ENCODE measurements at places on chromosomes 5 and 9.

GRCh38 chr5:72458407-72458806 lies 48.8 kb downstream of the ZNF366 start:
- DNase-seq, result no peak

GRCh38 chr5:120769312-120769872 lies 305.3 kb downstream of the PRR16 start:
- no peak for DNase-seq

DNA sequence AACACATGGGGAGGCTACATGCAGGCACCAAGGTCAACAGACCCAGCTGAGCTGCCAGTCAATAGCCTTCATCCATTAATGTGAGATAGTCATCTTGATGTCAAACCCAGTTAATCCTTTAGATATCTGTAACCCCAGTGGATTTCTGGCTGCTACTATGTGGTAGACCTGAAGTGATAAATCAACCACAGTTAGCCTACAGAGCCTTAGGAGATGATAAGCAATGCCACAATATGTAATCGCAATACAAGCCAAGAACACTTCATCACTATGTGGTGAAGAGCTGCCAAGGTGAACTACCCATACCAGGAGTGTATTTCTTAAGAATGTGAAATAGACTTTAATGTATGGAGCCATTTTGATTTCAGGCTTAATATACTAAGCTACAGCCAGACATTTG lies 1175.5 kb downstream of the DTWD2 start:
- DNase-seq, result no peak

GRCh38 chr9:134064711-134065110 lies 3.1 kb downstream of the BRD3 start:
- DNase-seq, result no peak

- DNase-seq, result no peak
Measured at GRCh38 chr9:27165670-27166069, 56.6 kb downstream of the TEK start.

DNA sequence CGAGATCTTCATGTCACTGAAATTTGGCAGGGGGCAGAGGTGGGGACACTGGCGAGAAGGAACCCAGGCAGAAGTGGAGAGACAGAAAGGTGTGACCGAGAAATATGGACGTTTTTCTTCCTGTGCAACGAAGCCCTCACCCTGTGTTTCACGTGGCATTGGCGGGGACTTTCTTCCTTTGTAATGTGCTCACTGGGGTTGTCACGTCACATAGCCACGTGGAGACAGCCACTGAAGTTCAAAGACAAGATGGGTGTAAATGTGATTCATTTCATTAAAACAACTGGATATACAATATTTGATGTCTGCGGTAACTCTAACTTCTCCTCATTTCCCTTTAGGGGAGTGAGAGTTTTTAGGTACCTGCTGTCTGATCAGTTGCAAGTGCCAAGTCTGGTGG lies 225.7 kb downstream of the FSTL4 start:
- peak; percentile 11 for DNase-seq

DNA sequence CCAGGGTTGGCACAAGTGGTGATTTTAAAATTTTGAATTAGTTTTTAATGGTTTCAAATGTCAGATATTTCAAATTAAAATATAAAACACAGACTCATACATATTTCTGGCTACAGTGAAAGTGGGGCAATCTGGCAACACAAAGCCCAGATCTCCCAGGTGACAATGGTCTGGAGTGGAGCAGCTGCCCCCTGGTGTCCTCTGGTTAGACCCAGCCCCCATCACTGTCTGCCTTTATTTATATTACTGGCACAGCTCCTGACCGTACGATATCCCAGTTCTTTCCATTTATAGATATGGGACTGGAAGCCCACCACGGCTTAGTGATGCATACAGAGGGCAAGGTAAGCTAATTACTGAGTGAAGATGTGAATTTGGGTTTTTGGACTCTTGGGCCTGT lies 37.3 kb downstream of the MACIR start:
- DNase-seq, result no peak

GRCh38 chr5:76851728-76852369 lies 2.0 kb downstream of the S100Z start:
- DNase-seq, result no peak

GRCh38 chr5:9524941-9525340 lies 20.9 kb downstream of the SEMA5A start:
- no peak for DNase-seq

DNA sequence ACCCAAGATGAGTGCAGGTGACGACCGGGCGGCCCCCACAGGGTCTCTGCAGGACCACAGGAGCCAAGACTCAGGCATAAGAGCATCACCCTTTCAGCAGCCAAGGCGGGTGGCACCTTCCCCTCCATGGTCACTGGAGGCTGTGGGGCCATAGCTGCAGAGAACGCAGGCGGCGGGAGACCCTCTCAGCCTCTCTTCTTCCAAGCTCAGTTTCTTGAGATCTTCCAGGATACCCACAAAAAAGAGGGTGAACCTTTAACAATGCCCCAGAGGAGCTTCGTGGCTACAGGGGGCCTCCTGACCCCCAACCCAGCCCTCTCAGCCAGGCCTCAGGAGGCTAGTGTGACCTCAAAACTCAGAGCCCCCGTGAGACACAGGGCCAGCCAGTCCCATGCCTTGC lies 5.8 kb upstream of the TBC1D9B start:
- no peak for DNase-seq

DNA sequence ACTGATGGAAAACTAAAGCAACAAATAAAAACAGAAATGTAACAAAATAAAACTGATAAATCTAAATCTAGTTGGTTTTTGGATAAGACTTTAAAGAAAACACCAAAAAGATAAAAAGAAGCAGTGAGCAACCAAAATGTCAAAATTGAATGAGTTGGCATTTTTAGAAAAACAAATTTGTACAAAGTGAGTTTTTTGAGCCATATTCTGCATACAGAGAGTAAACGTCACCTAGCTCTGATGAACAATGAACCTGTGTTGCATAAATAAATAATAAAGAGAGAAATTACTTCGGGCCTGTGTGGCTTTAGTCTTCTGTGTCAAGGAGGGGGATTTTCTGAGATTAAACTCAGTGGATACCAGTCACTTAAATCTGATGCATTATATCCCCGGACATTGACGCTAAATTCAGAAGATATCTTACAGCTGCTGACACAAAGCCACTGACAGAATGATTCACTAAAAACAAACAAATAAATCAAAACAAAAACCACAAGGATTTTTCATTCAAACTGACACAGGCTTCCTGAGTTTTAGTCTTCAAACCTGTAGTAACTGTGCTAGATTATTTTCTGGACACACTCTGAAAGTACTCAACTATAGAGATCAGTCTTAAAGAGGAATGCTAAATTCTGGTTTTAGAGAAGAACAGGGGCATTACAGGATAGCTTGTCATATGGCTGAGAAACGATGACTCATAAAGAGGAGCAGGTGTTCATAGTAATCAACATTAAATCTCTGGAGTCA lies 403.5 kb upstream of the ST8SIA4 start:
- DNase-seq, result no peak

DNA sequence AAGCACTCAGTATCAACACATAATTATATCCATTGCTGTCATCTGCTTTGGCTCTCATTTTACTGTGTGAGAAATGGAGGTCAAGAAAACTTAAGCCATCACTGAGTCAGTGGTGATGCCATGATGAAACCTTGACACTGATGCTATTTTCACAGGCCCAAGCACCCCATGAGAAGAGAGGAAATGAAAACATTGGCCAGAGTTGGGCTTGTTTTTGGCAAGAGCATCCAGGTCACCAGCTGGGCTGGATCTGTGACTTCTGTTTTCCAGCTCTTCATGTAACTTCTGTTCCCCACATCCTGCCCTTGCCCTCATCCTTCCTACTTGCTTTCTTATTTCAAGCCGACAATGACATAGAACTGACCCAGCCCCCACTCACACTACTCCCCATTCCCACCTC lies 10.0 kb downstream of the LCP2 start:
- DNase-seq, result peak; percentile 88

DNA sequence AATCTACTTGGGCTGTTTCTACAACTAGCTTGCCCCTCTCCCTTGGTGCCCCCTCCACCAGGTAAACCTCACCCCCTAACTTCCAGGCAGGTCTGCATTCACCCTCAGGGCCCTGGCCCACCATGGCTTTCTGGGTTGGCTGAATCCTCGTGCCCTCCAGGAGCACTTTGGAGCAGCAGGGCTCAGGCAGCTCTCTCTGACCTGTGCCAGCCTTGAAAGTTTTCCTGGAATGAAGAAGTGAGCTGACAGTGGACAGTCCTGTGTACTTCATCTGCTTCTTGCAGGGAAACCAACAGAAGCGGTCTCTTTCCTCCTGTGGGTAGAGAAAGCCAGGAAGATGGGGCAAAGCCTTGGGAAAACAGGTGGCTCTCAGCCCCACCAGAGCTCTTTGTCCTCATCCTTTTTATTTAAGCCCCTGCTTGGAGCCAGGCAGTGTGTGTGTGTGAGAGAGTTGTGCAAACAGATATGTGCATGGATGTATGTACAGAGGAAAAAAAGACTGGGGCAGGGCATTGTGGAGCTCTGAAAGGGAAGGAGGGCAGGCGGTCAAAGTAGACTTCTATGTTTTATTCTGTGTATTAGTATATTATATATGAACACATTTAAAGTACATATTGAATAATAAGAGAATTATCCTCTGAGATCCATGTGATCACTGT lies 62.3 kb upstream of the SPRY4 start:
- no peak for DNase-seq

GRCh38 chr9:132183134-132183533 lies 21.3 kb downstream of the NTNG2 start:
- no peak for DNase-seq

- peak; percentile 44 for DNase-seq
Measured at GRCh38 chr5:1323803-1324173, 21.1 kb downstream of the CLPTM1L start.

DNA sequence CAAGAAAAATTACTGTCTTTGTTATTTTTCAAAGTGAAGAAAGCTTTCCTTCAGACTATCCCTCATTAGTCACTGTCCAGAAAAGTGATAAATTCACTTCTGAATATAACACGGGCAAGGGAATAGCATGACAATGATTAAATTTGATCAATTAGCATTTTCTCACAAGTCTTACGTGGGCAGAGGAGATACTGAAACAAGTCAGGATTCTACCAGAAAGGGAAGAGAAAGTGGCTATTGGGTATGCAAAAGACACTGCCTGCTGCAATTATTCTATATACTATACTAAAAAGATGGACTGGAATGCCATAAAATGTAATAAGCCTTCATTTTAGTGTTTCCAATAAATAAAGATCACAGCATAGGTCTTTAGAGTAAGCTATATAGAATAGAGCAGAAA lies 7.4 kb downstream of the COX7C start:
- no peak for DNase-seq

DNA sequence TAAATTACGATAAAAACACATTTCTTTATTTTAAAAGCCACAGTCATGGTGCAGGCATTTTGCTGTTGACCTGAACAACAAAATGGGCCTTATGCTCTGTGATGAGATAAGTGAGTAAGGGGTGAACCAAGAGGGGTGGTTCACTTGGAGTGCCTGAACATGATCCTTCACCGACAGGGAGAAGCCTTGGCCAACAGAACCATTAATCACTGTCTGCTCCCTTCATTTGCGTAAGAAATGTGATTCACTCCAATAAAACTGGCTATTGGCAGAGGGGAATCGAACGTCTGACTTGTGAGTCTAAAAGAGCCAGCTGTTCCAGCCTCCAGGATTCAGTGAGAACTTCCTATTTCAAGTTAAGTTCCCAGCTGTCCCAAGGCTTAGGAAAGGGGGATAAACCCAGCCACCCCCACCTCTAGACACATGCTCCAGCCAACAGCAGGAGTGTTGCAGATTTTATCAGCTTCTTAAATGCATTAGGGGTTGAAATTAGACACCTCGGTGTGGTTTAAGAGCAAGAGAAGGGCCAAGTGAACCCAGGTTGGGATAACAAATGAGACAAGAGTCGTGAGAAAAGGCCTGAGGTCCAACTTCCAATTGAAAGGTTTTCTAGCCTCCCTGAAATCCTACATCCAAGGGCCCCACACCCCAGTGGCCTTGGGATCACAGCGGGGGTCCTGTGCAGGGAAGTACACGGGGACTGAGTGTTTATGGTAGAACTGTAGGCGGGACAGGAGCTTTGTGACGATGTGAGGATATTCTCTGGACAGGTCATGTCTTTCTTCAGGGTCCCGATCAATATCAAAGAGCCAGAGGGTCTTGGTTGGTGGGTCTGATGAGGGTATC lies 131.4 kb upstream of the LHFPL2 start:
- DNase-seq, result no peak

DNA sequence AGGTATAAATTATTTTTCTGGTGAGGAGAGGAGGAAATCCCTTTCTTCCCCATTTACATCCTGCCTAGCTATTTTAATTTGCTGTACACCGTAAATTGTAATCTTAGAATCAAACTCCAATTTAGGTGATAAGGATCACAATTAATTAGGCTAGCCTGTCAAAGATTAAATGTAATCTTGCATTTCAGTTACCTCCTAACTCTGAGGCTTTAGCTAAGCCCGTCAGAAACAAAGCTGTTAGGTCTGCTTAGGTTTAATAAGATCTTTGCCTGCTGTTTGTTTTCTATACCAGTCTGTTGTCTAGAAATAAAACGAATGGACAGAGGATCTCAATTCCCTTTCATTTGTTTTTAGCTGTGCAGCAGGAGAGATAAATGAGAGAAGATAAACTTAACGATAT lies 51.5 kb downstream of the PIK3R1 start:
- DNase-seq, result no peak

GRCh38 chr5:82296929-82297328 lies 18.8 kb upstream of the RPS23 start:
- DNase-seq, result no peak

DNA sequence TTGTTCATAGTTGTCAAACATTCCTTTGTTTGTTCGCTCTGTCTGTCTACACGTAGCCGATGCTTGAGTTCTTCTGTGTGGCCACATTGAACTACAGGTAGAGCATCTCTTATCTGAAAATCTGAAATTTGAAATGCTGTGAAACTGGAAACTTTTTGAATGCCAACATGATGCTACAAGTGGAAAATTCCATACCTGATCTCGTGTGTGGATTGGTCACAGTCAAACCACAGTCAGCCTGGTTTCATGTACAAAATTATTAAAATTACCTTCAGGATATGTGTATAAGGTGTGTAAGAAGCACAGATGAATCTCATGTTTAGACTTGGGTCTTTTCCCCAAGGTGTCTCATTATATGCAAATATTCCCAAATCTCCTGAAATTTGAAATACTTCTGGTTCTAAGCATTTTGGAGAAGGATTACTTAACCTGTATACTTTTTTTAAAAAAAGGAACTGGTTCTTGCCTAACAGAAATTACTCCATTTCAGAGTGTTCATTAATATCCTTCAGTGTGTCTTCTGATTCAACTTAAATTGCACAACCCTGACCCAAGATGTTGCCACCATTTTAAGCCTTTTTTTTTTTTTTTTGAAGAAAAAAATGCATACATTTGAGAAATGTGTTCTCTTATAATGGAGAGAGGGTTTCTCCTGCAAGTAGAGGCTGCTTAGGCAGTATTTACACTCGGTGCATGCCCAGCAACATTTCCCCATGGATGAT lies 254.3 kb downstream of the MAST4 start:
- DNase-seq, result no peak

DNA sequence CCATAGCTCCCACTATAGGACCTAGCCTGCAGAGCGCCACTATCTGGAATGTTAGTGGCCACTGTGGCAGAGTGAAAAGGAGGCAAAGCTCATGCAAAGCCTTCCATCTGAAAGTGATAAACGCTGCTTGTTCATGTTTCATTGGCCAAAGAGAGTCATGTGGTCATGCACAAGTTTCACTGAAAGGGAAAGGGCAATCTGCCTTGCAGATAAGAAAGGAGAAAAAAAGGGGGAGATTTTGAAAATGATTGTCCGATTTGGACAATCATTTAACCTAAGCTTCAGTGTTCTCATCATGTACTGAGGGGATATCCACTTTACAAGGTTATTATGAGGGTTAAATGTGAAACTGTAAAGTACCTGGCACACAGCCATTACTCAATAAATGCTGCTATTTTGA lies 9.0 kb upstream of the MOB3B start:
- no peak for DNase-seq

All from sigmoid colon (tissue), 7 donors.